Activated T-helper 1 cell treated with anti-CD3 and anti-CD28 coated beads, Interleukin-12 subunit alpha, Interleukin-12 subunit beta, Interleukin-2, Interleukin-4 antibody, amounts not matched to agents 30 ng/mL and 10 ng/mL and 1 ng/mL, durations not matched to agents 14 hours and 24 hours and 36 hours (primary cell): ENCODE measurements at places on chromosomes 7 and 10. TPM values are rescaled to one million over a fixed set of nuclear protein-coding genes. Genes with fewer than 3 reads are reported as not detected.

NYAP1 gene
- total RNA-seq = 0.23 and 0.37 TPM in 2 replicates

GRM3 gene
- total RNA-seq = not detected in 2 replicates

FAM237B gene
- total RNA-seq = not detected in 2 replicates

NUDT5 gene
- 121 and 131 TPM in 2 replicates for total RNA-seq

SMARCD3 gene
- total RNA-seq = 2.4 and 3.1 TPM in 2 replicates

SHH gene
- total RNA-seq = not detected in 2 replicates

CPA5 gene
- total RNA-seq = 0.69 and 1.3 TPM in 2 replicates

FGL2 gene
- 4.0 and 4.7 TPM in 2 replicates for total RNA-seq
